ENCODE measurements at places on chromosomes 3 and 15.

GRCh38 chr15:67039384-67040075 is 25.9 kb upstream of the SMAD3 start:
- DNase-seq: no peak

DNA sequence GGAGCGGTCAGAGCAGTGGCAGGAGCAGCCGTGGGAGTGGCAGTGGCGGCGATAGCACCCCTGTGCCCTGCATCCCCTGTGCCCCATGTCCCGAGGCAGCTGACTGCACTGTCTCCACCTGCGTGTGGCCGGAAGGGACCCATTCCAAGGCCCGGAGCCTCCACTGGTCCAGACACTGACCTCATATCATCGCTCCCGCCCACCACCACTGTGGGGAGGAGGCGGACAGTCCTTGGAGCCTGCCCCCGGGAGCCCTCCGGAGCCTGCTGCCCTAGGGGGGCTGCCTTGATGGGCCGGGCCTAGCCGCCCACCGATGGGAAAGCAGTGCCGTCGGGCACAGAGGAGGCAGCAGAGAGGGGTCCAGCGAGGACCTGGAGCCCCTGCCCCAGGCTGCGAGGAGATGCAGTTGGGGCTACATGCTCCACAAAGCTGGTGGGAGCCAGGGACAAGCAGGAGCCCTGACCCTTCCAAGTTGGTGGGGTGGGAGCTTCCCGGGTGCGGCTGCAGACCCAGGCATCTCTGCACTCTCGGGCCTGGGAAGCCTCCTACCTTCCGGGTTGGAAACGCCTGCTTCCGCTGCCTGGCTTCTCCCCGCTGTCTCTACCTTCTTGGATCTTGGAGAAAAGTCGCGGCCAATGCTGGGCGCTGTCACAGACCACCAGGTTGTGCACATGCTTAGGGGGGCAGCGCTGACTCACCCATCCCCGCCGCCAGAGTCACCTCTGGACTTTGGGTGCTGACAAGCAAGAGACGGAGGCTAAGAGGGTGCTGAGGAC is 283.2 kb upstream of the ROBO1 start:
- no peak for DNase-seq

DNA sequence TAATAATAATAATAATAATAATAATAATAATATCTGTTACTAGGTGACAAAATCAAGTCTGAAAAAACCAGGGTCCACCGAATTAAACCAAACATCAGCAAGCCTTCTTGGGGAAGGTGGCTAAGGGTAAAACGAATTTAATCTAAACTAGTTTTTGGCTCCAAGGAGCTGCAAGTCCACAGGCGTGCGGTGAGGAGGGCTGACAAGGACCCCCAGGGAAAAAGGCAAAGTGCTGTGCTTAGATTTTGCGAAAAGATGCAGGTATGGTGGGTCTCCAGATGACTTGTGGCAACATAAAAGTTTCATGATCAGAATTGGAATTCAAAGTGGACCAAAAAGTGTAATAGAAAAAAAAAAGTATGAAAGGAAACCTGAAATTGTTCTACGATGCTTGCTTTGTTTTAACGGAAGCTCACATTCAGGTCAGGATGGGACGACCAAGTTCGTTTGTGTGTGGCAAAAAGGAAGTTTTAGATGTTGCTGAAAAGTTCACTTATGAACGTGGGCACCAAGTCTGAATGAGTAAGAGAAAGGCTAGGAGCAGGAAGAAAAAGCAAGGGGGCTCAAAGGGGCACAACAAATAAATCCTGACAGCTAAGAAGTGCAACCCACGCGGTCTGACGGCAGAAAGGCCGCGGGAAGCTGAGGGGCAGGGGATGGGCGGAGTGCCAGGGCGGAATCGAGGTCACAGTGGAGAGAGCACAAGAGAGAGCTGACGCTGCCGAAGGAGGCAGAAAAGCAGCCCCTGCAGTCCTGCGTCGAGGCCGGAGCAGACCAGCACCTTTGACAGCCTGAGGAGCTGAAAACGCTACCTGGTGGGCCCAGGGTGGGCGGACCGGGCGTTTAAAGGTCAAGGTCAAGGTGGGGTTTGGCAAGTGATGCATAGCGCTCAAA is 1.1 kb downstream of the WDR82 start:
- DNase-seq: peak; percentile 85

GRCh38 chr3:25090698-25091453 is 337.2 kb upstream of the RARB start:
- DNase-seq: no peak

DNA sequence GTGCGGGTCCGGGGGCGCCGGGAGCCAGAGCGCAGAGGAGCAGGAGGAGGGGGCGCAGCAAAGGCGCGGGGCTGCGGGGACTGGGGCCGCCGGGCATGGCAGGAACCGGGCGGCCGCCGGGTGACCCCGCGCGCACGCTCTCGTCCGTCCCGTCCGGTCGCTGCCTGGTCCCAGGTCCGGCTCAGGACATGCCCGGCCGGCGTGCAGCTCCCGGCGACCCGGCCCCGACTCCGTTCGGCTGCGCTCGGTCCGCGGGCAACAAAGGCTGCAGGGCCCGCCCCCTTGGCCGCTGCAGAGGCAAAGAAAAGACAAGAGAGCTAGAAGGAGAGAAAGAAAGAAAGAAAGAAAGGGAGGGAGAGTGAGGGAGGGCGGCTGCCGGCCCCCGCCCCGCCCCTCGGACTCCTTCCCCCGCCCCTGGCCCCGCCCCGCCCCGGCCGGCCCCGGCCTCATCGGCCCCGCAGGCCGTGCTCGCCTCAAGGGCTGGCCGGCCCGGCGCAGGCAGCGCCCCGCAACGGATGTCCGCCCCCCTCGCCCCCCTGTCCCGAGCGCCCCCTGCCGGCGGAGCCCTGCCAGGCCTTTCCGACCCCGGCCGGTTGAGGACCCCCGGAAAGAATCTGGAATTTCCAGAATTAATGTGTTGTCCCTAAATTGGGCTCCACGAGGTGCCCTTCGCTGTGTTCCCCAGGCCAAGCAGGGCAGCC is at the start of gene ADAMTS7:
ADAMTS7 (minus strand) TSS at position 341 of the 701 bp plus-strand sequence; CDS start at position 97, 244 bp downstream.
- DNase-seq: peak; percentile 65

- DNase-seq: no peak
Observed at GRCh38 chr3:107198581-107199181, 178.6 kb upstream of the CCDC54 start.

- no peak for DNase-seq
Observed at GRCh38 chr3:43180694-43181093, 74.8 kb upstream of the POMGNT2 start.

DNA sequence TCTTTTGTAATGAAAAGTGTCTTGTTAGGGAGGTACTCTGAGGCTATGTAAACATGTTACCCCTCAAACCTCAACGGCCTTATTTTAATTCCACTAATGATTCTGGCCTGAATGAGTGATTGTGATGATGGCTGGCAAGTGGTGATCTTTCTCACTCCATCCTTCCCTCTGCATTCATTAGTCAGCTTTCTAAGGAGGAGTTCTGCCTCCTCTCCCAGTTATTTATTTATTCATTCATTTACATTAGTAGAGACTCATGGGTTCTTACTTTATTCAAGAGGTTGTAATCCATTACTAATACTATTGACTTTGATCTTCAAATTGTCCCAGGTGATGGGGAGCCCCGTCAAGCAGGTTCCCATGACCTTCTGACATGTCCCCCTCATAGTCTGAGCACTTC is 35.3 kb downstream of the GNB5 start:
- DNase-seq: no peak

GRCh38 chr3:30873671-30874070 is 20.8 kb downstream of the GADL1 start:
- no peak for DNase-seq

DNA sequence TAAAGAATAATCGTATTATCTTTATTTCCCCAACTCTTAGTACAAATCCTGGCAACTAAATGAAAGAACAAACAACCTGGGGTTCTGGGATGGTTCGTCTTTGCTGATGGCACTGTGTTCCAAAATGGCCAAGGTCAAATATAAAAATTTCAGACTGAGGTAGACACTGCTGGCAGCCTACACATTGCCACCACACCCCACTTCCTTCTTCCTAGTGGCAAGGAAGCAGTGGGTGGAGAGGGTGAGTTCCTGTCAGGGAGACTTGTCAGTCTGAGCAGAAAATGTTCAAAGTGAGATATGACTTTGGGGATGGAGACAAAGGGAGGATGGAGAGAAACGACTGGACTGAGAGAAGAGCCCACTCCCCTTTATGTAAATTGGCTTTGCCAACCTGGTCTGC is 69.6 kb downstream of the LMCD1 start:
- DNase-seq: no peak
